ENCODE measurements at places on chromosomes 12 and 14. TPM values are rescaled to one million over a fixed set of nuclear protein-coding genes. Genes with fewer than 3 reads are reported as not detected.

Gene RFX4
- not detected for total RNA-seq

Gene HOXC9
- total RNA-seq, result 11.0 TPM

Gene TCL1B
- not detected for total RNA-seq

Gene FAR2
- 0.34 TPM for total RNA-seq

Gene RILPL1
- 13.3 TPM for total RNA-seq

Gene VRTN
- 0.03 TPM for total RNA-seq

Gene CACNA2D4
- total RNA-seq, result not detected

Gene SALL2
- total RNA-seq, result 0.69 TPM
